ENCODE measurements at places on chromosomes 6 and 20. TPM values are rescaled to one million over a fixed set of nuclear protein-coding genes. Genes with fewer than 3 reads are reported as not detected.

The FOXF2 gene
- total RNA-seq, result 19.5 TPM

The DEFB128 gene
- not detected for total RNA-seq

The BYSL gene
- 36.6 TPM for total RNA-seq

The CDKAL1 gene
- 3.9 TPM for total RNA-seq

The SOBP gene
- 1.0 TPM for total RNA-seq

The ZNF335 gene
- 5.9 TPM for total RNA-seq

The NMBR gene
- not detected for total RNA-seq

The ME1 gene
- total RNA-seq, result 37.5 TPM

The PDE10A gene
- 27.4 TPM for total RNA-seq

The LPA gene
- total RNA-seq, result 0.21 TPM

The FILIP1 gene
- total RNA-seq, result 0.40 TPM

The TNNC2 gene
- total RNA-seq, result 0.12 TPM

The SDC4 gene
- total RNA-seq, result 107 TPM

The ZNF391 gene
- 0.25 TPM for total RNA-seq

The PAX1 gene
- total RNA-seq, result 0.11 TPM

The ARMH2 gene
- not detected for total RNA-seq

The DTNBP1 gene
- total RNA-seq, result 12.1 TPM

The TSPYL4 gene
- 3.6 TPM for total RNA-seq

The GABRR1 gene
- not detected for total RNA-seq

The NNAT gene
- total RNA-seq, result not detected

The DNAAF9 gene
- 6.4 TPM for total RNA-seq

The STK4 gene
- total RNA-seq, result 13.2 TPM

The HCRTR2 gene
- not detected for total RNA-seq

The DCDC2 gene
- 2.7 TPM for total RNA-seq

The SLC24A3 gene
- total RNA-seq, result 0.02 TPM

The MAS1 gene
- total RNA-seq, result not detected

The CFAP61 gene
- total RNA-seq, result 0.44 TPM

The ISM1 gene
- 0.18 TPM for total RNA-seq

The OPN5 gene
- total RNA-seq, result not detected

The BMP2 gene
- total RNA-seq, result 0.33 TPM

The MACROD2 gene
- total RNA-seq, result 0.51 TPM

The C6orf132 gene
- 2.8 TPM for total RNA-seq

The BPIFB1 gene
- total RNA-seq, result not detected

The TREM2 gene
- total RNA-seq, result 0.08 TPM

The CLPSL1 gene
- not detected for total RNA-seq

The PRRC2A gene
- total RNA-seq, result 83.0 TPM

The GFOD1 gene
- total RNA-seq, result 1.4 TPM

The SEL1L2 gene
- total RNA-seq, result not detected

The OR2J3 gene
- total RNA-seq, result not detected

The CCR6 gene
- total RNA-seq, result not detected

The SCRT2 gene
- total RNA-seq, result 0.04 TPM

The EYS gene
- total RNA-seq, result 0.06 TPM

The PDYN gene
- not detected for total RNA-seq

The KCNQ2 gene
- 0.61 TPM for total RNA-seq

The HDAC2 gene
- total RNA-seq, result 91.1 TPM

The TRIM31 gene
- total RNA-seq, result 0.69 TPM

The EPHA7 gene
- total RNA-seq, result 0.11 TPM

The MYB gene
- total RNA-seq, result 0.73 TPM

The SLC16A10 gene
- 0.60 TPM for total RNA-seq

The FABP7 gene
- total RNA-seq, result not detected

Data from A549 treated with dexamethasone at 1 μM for 4 hours (cell line).